ENCODE measurements at places on chromosomes 16 and 17.

- DNase-seq, result no peak
Measured at GRCh38 chr17:74703311-74703710, 9.4 kb downstream of the CD300LF start.

DNA sequence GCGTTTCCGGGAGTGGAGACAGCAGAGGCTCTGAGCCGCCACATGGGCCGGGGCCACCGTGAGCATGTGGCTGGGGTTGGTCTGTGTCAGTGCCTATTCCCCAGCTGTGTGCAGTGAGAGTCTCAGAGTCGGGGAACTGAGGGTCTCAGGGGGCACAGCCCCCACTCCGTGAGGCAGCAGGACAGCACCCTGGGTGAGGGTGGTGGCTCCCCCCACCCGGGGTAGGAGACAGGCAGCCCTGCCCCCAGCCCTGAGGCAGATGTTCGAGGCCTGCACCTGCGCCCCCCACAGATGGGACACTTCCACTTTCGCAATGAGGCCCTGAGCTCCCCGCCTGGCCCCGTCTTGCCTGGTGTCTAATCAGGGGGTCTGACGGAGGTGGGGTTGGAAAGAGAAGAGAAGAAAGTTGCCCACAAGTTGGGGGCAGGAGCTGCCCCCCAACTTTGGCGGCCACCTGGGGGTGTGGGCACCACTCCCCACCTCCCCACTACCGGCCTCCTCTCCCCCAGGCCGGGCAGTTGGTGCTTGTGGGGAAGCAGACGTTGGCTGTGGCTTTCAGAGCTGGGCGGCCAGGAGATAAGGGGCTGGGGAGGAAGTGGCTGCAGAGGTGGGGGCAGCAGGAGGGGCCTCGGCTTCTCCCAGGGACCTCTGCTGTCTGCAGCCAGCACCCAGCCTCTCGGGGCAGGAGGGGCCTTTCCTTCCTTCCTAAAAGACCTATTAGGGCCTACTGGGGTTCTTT lies 1.8 kb upstream of the CBFA2T3 start:
- no peak for DNase-seq

GRCh38 chr16:88618956-88619667 lies 19.3 kb upstream of the IL17C start:
- no peak for DNase-seq

DNA sequence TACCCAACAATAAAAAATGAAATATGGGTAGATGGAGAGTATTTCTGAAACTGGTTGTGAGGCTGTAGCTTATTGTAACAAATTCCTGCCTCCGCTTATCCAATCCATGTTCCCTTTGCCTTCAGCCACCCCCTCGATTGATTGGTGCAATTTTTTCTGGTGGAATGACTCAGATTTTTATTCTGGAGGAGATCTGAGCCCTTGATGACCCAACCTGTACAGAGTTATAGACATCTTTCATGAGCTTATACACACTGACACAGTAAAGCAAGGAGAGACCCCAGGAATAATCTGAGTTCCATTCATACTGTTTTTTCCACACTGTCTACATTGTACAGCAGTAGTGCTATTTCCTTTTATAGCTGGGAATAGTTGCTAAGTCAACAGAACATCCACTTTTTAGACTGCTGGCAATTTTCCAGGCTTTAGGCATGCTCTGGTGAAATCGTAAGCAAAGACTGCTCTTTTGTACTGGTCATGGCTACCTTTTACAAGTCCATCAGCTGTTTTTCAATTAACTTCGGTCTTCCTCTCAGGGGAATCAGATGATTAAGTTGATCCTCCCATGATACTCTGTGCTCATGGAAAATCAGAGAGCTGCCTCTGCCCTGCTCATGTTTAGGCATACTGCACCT lies 30.1 kb downstream of the CCL4 start:
- no peak for DNase-seq

GRCh38 chr17:81040791-81041337 lies 5.9 kb downstream of the BAIAP2 start:
- DNase-seq, result no peak

GRCh38 chr17:65696739-65697394 lies 135.4 kb upstream of the AXIN2 start:
- DNase-seq, result no peak

DNA sequence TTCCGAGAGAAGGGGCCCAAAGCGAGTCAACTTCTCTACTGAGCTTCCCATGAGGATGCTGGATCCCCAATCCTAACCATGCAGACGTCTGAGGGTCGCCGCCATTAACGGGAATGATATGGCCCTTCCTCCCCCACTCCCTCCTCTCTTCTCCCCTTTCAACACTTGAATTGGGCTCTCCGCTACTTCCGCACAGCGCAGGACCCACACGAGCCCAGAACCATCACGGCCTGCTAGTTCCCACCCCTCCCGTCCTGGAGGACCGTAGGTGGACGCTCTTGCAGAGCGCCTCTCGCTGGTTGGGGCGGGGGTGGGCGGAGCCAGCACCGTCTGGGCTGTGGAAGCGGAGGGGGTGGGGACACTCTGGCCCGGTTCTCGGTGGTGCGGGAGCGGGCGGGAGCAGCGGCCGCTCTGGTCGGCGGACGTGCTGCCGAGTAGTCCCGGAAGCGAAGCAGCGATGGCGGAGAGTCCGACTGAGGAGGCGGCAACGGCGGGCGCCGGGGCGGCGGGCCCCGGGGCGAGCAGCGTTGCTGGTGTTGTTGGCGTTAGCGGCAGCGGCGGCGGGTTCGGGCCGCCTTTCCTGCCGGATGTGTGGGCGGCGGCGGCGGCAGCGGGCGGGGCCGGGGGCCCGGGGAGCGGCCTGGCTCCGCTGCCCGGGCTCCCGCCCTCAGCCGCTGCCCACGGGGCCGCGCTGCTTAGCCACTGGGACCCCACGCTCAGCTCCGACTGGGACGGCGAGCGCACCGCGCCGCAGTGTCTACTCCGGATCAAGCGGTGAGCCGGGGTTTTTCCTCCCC lies at the start of gene UBE2Z:
TSS of gene UBE2Z (plus strand) at position 361 of the 797 bp plus-strand sequence. CDS start at position 458, 97 bp downstream.
- DNase-seq, result peak; percentile 96

- peak; percentile 89 for DNase-seq
Measured at GRCh38 chr16:89722392-89723278, 1.3 kb downstream of the ZNF276 start.

- no peak for DNase-seq
Measured at GRCh38 chr16:48210747-48211146, 33.4 kb upstream of the LONP2 start.
